Regular cardiac myocyte (primary cell): ENCODE measurements at places on chromosomes 16 and 17. TPM values are rescaled to one million over a fixed set of nuclear protein-coding genes. Genes with fewer than 3 reads are reported as not detected.

Gene TSNAXIP1
- 0.38 and 1.1 TPM in 2 replicates for total RNA-seq

Gene KRTAP4-9
- not detected in 2 replicates for total RNA-seq

Gene FOXF1
- 0.19 and 0.28 TPM in 2 replicates for total RNA-seq

Gene C1QL1
- 0.19 TPM in 1 of 2 replicates, not detected in the other for total RNA-seq

Gene TMEM235
- not detected in 2 replicates for total RNA-seq

Gene KRT26
- total RNA-seq: not detected in 2 replicates

Gene MEOX1
- total RNA-seq: 2.8 TPM in 1 of 2 replicates, not detected in the other

Gene IGFALS
- total RNA-seq: not detected in 2 replicates

Gene PLCD3
- total RNA-seq: 7.9 and 11.7 TPM in 2 replicates

Gene NSRP1
- 10.5 and 11.8 TPM in 2 replicates for total RNA-seq

Gene FADS6
- total RNA-seq: not detected in 2 replicates

Gene EFNB3
- total RNA-seq: under 0.01 and 0.19 TPM in 2 replicates

Gene LCAT
- total RNA-seq: 3.1 and 8.5 TPM in 2 replicates

Gene CCL4
- not detected in 2 replicates for total RNA-seq

Gene PTX4
- total RNA-seq: 0.19 TPM in 1 of 2 replicates, not detected in the other

Gene CLEC19A
- total RNA-seq: under 0.01 TPM in 1 of 2 replicates, not detected in the other

Gene UNC13D
- total RNA-seq: 0.19 and 0.85 TPM in 2 replicates

Gene ZNF629
- 5.4 and 6.7 TPM in 2 replicates for total RNA-seq

Gene GP1BA
- total RNA-seq: not detected in 2 replicates

Gene CALB2
- 0.38 and 1.7 TPM in 2 replicates for total RNA-seq

Gene PLEKHH3
- 10.7 and 11.6 TPM in 2 replicates for total RNA-seq

Gene WWOX
- 7.5 and 14.7 TPM in 2 replicates for total RNA-seq

Gene OR1F1
- not detected in 2 replicates for total RNA-seq

Gene SMIM22
- not detected in 2 replicates for total RNA-seq

Gene KCNH4
- total RNA-seq: under 0.01 TPM in 1 of 2 replicates, not detected in the other

Gene CTRB1
- not detected in 2 replicates for total RNA-seq

Gene RASL10B
- 1.2 and 3.9 TPM in 2 replicates for total RNA-seq

Gene LITAFD
- not detected in 2 replicates for total RNA-seq

Gene PRAC1
- not detected in 2 replicates for total RNA-seq

Gene ENGASE
- 13.4 and 16.9 TPM in 2 replicates for total RNA-seq

Gene STX1B
- 0.19 and 0.28 TPM in 2 replicates for total RNA-seq

Gene CRISPLD2
- 3.3 and 14.1 TPM in 2 replicates for total RNA-seq

Gene PMFBP1
- total RNA-seq: under 0.01 TPM in 1 of 2 replicates, not detected in the other

Gene CIBAR2
- total RNA-seq: not detected in 2 replicates

Gene GFOD2
- 11.3 and 17.3 TPM in 2 replicates for total RNA-seq

Gene GNG13
- total RNA-seq: not detected in 2 replicates

Gene MAF
- 3.5 and 3.9 TPM in 2 replicates for total RNA-seq

Gene TP53TG3
- 0.28 TPM in 1 of 2 replicates, not detected in the other for total RNA-seq

Gene EARS2
- 45.2 and 50.7 TPM in 2 replicates for total RNA-seq

Gene ZNF624
- total RNA-seq: 4.2 and 5.1 TPM in 2 replicates

Gene PRCD
- 1.9 and 11.0 TPM in 2 replicates for total RNA-seq

Gene IGF2BP1
- 0.85 and 5.0 TPM in 2 replicates for total RNA-seq

Gene HAS3
- total RNA-seq: 2.7 and 5.6 TPM in 2 replicates

Gene KRT36
- not detected in 2 replicates for total RNA-seq

Gene MIS12
- 11.0 and 25.3 TPM in 2 replicates for total RNA-seq

Gene SGCA
- total RNA-seq: 2.1 and 23.7 TPM in 2 replicates

Gene KRT222
- total RNA-seq: under 0.01 TPM in 1 of 2 replicates, not detected in the other
